ENCODE measurements at places on chromosomes 1 and 21.

GRCh38 chr1:154348429-154349076, 23.2 kb downstream of the ATP8B2 start:
- DNase-seq = no peak

DNA sequence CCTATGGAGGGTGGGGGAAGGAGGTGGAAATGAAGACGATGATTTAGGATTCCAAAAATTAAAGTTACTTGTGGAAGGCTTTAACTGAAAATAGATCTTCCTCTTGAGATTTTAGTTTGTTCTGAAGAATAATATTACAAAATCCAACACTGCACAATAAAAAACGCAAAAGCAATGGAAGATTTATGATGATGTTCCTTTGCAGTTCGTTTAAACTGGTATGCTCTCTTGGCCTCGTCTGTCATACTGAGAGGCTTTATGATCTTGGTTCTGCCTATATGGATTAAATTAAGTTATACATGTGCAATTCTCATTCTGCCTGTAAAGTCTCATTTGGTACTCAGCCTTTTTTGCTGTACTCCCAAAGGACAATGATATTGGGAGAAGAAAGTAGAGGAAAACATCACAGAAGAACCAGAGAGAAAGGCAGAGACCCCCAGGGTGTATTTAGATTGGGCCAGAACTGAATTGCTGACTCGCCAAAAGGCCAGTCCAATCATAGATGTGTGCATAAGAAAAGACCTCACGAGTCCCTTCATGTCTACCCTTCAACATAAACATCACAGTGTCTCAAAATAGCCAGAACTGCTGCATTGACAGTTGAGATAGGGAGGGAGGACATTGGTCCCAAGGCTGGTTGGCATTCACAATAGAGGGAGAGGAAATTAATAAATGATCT, 188.6 kb downstream of the GREM2 start:
- no peak for DNase-seq

DNA sequence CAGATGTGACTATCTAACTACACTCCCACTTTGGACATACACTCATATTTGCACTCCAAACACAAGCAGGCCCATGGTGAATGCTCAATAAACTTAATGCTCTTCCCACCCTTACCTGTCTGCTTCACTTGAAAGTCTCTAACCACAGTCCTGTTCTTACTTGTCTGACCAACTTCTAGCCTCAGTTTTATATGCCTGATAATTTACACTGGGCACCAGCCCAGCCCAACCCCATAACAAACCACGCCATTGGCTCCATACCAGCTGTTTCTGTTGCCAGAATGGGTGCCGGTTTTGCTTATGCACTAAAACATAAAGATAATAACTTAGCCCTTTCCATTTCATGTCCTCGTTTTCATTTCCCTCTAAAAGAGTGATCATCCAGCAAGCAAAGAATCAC, 395.4 kb downstream of the NTNG1 start:
- DNase-seq = no peak

DNA sequence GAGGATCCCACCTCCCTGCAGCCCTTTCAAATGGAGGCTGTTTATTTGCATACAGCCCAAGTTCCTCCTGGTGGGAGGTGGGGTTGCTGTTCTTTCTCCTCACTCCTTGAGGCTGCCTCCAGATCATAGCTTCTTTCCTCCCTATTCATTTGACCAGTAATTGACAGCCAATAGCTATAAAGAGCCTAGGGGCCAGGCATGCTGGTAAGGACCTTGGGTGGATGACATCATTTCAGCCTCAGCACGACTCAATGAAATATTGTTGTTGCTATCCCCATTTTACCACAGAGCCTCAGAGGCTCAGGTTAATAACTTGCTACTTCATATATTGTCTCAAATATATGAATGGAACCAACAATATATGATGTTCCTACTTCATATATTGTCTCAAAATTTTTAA, 31.1 kb downstream of the ZSCAN20 start:
- DNase-seq = no peak

DNA sequence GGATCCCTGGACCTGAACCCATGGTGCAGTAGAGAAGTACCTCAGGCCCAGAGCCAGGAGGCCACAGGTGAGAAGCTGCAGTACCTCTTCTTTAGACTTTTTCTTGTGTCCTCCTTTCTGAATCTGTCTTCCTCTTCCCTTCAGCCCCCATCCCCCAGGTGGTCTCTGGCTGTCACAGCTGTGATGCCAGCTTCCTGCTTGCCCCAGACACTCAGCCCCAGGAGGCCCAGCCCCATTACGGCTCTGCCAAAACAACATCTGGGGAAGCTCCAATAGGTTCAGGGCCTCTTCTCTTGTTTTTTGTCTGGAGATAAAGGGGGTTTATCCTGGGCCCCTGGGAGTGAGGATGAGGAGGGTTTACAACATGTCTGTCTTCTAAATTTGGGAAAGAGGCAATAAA, 9.5 kb upstream of the BTG2 start:
- DNase-seq = no peak

DNA sequence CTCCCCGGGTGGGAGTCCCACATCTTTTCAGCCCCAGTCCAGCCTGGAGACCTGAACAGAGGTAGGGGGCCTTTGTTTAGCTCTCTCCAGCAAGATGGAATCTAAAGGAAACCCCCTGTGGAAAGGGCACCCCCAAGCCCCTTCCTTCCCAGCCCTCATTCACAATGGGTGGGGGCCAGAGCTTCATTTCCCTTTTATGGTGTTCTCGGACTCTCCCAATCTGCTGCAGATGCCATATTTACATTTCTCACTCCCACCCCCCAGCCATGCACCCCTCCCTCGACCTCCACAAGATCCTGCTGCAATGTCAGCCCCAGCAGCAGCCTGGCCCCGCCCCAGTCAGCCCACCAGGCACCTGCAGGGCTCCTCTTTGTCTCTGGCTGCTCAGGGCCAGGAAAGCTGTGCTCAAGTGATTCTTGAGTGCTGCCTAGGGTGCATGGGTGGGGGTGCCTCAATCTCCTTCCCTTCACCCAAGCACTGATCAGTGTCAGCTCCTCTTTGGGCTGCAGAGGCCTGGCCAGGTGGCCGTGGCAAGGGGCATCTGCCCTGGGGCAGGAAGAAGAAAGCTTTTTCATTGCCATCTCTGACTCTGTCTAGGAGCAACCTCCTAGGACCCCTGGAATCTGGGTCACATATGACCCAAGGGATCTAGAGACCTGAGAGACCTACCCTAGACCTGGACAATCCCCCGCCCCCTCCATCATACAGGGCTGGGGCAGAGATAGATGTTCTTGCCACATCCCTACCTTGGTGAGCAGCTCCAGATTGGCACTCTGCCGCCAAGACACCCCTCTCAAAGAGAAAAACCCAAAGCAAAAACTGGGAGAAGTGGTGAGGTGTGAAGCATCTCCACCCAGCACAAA, 1.7 kb downstream of the KIF21B start:
- DNase-seq = no peak

DNA sequence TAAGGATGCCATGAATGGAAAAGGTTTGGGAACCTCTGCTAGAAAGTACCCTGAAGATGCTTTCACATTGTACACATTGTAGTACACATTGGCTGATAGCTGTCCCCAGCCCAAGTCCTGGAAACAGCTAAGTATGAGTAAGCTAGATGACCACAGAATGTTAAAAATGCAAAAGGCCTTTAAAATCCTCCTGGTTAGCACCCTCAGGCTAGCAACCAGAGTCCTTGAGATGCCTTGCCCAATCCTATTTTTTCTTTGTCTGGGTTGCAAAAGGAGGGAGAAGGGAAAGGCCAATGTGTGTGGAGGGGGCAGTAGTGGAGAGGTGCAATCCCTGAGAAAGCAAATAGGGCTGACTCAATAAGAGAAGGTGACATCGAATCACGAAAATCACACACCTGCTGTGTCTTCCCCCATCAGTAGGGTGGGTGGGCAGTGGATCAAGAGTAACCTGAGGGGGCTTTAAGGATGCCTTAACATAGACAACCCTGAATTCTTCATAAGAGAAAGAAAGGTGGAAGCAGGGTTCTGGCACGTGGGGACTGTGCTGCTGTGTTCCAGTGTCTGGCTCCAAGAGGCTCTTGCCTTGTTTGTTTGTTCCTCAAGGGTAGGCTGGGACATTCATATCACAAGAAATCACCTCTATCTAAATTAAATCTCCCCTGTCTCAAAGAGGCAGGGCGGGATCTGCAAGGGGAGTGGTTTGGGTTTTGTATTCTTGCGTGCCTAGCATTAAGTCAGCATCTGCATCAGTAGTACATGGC, 266.2 kb upstream of the PLXNA2 start:
- peak; percentile 89 for DNase-seq

- DNase-seq = peak; percentile 42
Measured at GRCh38 chr1:83998498-83999315, at the start of gene TTLL7. Gene TTLL7, minus strand, starts transcription at chr1:83999132. Its CDS starts 46,921 bp downstream, at chr1:83952211.

DNA sequence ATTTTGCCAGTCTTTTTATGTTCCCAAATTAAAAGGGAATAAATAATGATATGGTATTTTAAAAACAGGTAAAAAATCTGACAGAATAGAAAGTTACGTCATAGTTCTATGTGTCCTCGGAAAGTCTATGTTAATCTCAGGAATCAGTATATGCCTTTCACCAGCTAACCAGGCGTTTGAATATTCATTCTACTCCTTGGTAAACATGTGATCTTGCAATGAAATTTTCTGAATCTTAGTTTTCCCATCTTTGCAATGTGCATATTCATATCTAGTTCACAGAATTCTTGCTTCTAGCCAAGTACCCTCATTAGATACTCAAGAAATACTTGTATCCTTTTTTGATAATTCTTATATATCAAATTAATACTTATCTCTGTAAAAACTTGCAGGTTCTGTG, 179.4 kb downstream of the ZP4 start:
- no peak for DNase-seq

GRCh38 chr1:162822391-162823200, 32.1 kb downstream of the HSD17B7 start:
- DNase-seq = no peak

- DNase-seq = no peak
Measured at GRCh38 chr1:18942340-18942739, 14.1 kb downstream of the IFFO2 start.

GRCh38 chr21:34598931-34599400, 15.9 kb downstream of the RCAN1 start:
- DNase-seq = no peak

DNA sequence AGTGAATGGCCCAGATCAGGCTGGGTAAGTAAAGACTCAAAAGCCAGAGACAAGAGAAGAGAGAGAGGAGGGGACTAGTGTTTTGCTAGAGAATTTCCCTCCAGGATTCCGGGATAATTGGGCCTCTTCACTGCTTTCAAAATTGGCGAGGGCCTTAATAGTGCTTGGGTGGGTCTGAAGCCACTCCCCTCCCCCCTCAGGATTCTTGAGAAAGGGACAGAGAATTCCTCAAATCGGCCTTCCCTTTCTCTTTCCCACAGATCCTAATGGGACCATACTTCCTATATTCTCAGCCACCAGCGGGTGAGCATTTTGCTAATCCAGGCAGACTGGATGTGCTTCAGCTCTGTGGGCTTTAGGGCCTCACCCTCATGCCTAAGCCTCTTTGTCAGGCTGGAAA, 11.9 kb downstream of the SFN start:
- no peak for DNase-seq

DNA sequence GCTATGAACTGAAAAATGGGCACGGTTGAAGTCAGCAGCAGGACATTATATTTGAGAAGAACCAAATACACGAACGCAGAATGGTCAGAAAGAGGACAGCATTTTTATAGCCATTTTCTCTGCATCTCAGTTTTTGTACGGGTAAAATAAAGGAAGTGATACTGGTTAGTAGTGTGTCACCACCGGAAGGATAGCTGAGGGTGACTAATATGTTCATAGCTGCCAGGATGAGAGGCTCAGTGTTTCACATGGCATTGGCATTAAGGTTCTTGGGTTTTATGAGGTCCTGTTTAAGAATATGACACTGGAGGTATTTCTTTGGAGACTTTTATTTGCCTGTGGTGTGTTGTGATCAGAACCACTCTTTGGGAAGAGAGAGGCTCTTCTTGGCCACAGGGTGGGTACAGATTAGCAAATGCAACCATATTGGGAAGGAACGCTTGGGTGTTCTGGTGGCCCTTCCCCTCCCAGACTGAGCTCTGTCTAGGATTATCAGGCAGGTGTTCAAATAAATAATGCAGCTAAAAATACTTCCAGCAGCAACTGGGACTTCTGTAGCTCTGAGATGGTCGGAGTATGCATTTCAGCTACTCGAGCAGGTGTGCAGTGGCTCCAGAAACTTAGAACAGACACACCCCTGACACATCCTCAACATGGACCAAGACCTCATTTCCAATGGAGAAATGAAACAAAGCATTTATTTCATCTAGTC, 158.2 kb downstream of the PBX1 start:
- no peak for DNase-seq

- no peak for DNase-seq
Measured at GRCh38 chr1:201791779-201792173, 37.2 kb upstream of the IPO9 start.

DNA sequence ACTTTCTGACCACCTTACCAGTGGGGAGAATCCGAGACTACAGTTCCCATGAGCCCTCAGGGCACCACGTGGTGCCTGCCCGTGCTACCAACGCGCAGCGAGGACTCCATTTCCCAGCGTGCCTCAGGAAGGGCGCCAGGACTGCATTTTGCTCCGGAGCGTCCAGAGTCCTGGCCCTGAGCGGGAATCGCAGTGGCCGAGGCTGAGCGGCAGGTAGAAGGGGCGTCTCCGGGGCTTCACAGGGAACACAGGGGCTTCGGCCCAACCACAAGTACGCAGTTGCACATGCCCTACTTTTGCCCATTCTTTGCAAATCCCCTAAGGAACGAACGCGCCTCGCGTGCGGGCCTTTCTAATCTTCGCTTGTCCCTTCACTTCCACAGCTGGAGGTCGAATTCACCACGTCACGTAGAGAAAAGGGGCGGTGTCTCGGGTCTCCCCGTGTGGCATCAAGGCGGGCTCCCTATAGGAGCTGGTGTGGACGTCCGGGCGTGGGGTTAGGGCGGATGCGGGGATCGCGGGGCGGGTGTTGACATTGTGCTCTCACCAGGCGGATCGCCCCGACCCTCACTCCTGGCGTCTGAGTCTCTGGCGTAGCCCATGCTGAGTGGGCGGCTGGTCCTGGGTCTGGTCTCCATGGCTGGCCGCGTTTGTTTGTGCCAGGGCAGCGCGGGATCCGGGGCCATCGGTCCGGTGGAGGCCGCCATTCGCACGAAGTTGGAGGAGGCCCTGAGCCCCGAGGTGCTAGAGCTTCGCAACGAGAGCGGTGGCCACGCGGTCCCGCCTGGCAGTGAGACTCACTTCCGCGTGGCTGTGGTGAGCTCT, at the start of gene BOLA1:
Gene BOLA1, plus strand, starts transcription at position 109 of the 825 bp plus-strand sequence. Its CDS starts 492 bp downstream, at position 601.
- peak; percentile 93 for DNase-seq

GRCh38 chr1:20530306-20530705, 22.1 kb upstream of the FAM43B start:
- DNase-seq = peak; percentile 60

- DNase-seq = no peak
Measured at GRCh38 chr1:25793585-25794170, 6.3 kb upstream of the SELENON start.
